Psoas muscle (tissue), 8 donors: ENCODE measurements at places on chromosomes 3 and 15. TPM values are rescaled to one million over a fixed set of nuclear protein-coding genes. Genes with fewer than 3 reads are reported as not detected.

The GOLGA8T gene
- polyA plus RNA-seq, result not detected

The RTP3 gene
- polyA plus RNA-seq, result not detected

DNA sequence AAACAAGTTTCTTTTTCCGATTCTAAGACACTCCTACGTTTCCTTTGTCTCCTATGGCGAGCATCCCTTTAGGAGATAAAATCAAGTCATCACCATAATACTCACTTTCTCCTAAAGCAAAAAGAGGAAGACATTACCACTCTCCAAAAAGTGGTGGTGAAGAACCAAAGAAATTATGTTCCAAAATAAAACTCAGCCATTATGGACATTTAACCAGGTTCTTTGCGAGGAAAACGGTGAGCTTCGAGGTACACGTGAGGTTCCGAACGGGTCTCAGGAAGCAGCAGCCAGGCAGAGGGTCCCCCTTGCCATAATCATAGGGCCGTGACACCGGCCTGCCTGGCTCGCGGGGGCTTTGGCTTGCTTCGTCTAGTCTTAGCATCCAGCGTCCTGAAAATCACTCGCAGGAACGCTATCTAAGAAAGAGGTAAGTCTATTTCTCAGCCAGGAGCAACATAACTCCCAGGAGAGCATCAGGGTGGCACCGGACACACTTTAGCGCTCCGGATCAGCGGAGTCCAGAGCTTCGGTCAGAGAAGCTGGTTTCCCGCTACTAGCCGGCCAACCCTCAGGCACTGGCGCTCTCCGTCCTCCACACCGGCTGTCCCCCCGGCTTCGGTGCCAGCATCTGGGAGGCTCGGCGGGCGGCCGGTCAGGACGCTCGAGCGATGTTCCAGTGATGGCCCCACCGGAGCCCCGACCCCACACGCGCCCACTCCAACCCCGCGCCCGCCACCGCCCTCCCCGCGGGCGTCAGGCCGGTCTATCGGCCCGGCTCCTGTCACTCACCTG, 581 bp downstream of the IP6K1 start:
- DNase-seq, result no peak

The CCR1 gene
- 0.47 TPM for polyA plus RNA-seq

DNA sequence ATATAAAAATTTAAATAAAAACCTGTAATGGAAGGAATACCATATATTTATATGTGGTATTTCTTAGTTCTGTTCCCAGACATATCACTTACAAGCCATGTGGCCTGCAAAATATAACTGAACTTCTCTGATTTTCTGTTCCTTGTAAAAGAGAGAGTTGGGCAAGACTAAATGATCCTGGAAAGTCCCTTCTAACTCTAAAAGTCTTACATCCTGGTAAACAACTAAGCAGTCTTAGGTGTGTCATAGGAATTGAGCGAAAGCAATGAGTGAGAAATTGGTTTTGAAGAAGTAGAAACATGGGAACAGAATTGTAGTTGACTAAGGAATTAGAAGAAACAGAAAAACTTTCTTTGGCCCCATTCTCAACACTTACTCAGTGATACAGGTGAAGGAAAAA, 25.3 kb upstream of the IL20RB start:
- DNase-seq, result no peak

The TEX55 gene
- polyA plus RNA-seq, result not detected

DNA sequence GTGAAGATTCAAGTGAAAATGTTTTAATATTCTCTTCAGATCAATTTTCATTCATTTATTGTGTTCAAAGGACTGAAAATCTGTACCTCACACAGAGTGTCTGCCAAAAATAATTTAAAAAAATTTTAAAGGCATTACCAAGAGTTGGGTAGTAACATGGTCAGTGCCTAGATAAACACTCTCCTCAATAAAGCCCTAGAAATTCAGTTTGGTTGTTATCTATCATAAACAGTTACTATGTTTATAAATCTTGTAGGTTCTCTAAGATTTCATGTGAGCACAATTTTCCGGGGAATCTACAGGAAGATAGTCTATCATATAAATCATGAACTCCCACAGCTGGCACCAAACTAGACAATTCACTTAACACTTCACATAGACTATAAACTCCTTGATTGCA, 128.6 kb downstream of the GSK3B start:
- DNase-seq, result no peak

- DNase-seq, result peak; percentile 67
These were observed at the start of gene STXBP5L for GRCh38 chr3:120908030-120908794. Gene STXBP5L (plus strand): TSS chr3:120908205. CDS start chr3:120909579, 1,374 bp downstream.

GRCh38 chr3:37787153-37787867, 74.4 kb upstream of the CTDSPL start:
- DNase-seq, result no peak

DNA sequence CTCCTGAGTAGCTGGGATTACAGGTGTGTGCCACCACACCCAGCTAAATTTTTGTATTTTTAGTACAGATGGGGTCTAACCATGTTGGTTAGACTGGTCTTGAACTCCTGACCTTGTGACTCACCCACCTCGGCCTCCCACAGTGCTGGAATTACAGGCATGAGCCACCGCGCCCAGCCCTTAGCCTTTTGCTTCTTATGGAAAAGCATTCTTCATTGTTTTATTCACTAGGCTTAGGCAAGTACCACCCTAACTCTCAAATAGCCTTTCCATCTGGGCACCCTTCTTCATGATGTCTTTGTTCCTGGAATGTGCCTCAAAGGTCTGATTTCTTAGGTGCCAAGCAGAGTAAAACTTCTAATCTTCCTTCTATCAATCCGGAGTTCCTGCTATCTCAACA, 641.8 kb downstream of the FHIT start:
- no peak for DNase-seq

GRCh38 chr3:74360406-74360805, 254.1 kb downstream of the CNTN3 start:
- DNase-seq, result no peak

DNA sequence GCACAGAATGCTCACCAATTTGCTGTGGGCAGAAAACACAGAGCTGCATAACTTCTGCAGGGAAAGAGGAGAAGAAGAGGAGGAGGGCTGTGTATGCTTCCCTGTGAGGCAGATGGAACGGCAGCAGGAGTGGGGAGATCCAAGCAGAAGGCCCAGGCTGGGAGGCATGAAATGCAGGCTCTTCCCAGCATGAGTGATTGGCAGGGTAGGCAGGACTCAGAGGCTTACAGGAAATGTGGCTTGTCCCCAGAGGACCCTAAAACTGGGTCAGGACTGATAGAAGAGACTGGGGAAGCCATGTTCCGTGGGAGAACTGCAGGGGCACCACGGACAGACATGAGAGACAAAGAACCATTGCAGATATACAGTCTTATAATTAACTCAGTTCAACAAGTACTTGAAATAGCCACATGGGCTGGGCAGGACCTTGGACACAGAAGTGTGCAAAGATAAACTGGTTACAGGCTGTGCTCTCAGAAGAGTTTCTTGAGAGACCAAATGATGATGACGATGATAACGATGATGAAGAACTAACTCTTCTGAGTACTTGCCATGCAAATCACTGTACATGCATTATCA, 286.9 kb downstream of the EPHB1 start:
- DNase-seq, result no peak

- DNase-seq, result peak; percentile 52
These were observed 71.1 kb upstream of the SPATA12 start for GRCh38 chr3:56989169-56989976.

The SMAD6 gene
- polyA plus RNA-seq, result 3.0 TPM

DNA sequence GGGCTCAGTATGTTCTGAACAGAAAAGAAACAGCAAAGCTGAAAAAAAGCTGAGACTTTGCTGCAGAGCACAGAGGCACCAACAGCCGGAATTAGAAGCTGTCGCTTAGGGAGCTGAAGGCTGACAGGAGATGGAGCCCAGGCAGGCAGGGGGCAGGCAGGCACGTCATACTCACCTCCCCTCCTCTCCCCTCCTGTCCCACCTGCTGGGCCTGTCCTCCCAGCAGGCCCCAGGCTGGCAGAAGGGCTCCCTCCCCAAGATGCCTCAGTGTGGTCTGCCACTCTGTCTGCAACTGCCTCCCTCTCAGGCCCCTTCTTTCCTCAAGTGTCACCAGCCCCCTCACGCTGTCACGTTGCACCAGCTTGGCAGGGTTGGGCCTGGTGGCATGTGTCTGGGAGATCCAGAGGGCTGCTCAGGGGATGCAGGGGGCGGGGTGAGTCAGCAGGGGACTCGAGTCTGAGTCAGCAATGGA, 3.2 kb upstream of the ANKRD63 start:
- DNase-seq, result no peak

- no peak for DNase-seq
These were observed 524.8 kb upstream of the PPP2R3A start for GRCh38 chr3:135440746-135441145.

The SLC12A8 gene
- polyA plus RNA-seq, result 0.07 TPM

DNA sequence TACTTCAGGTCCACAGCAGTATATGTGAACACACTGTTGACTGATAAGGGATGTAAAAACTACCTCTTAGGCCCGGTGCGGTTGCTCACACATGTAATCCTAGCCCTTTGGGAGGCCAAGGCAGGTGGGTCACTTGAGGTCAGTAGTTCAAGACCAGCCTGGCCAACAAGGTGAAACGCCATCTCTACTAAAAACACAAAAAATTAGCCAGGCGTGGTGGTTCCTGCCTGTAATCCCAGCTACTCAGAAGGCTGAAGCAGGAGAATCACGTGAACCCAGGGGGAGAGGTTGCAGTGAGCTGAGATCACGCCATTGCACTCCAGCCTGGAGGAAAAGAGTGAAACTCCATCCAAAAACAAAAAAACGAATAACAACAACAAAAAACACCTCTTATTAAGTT, 194.6 kb upstream of the KCNMB2 start:
- no peak for DNase-seq

DNA sequence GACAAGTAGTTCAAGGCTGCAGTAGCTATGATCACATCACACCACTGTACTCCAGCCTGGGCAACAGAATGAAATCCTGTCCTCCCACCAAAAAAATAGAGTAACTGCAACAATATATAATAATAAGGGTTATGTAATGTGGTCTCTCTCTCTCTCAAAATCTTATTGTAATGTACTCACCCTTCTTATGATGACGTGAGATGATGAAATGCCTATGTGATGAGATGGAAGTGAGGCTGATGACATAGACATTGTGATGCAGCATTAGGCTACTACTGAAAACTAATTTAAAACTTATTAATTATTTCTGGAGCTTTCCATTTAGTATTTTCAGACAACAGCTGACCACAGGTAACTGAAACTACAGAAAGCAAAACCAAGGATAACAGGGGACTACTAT, 27.4 kb downstream of the TASOR start:
- DNase-seq, result no peak

The CCRL2 gene
- 0.55 TPM for polyA plus RNA-seq

- DNase-seq, result no peak
These were observed 67.9 kb downstream of the ATP8B4 start for GRCh38 chr15:50050986-50051743.

DNA sequence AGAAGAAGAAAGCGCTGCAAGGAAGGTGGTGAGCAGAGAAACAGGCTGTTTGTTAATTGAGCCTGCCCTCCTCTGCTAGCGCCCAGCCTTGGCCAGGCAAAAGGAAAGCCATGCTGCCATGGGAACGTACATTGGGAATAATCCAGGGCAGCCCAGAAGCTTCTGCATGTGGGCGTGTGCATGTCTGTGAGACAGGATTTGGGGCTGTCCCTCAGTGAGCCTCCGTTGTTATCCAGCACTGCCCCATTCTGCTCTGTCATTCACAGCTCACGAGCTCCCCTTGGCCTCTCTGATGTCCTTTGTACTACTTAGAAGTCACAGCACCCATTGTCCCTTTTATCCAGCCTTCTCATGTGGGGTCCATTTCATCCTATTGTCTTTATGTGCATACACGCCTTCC, 239.1 kb upstream of the ROPN1 start:
- no peak for DNase-seq

DNA sequence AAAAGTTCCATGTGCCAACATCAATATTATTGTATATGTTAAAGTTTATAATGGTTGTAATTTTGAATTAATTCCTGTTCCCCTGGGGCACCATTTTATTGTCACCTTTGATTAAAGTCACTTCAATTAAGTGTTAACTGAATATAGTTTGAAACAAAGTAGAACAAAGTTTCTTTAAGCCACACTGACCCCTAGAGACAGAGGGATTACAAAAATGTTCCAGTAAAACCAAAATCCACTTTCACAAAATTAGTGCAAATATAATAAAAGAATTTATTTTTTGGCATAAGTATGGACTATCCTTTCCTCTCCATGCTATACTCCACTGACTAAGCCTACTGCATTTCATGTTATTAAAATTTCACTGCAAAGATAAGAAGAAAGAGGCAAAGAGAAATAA, 123.9 kb downstream of the ZMAT3 start:
- no peak for DNase-seq

The ADAMTSL3 gene
- polyA plus RNA-seq, result 0.77 TPM

- DNase-seq, result no peak
These were observed 62.7 kb downstream of the RHCG start for GRCh38 chr15:89433686-89434085.

The DGKG gene
- polyA plus RNA-seq, result 10.4 TPM

The RFC4 gene
- 10.3 TPM for polyA plus RNA-seq

The TMEM212 gene
- polyA plus RNA-seq, result not detected
